NCI-H774 (cell line): ENCODE measurements at places on chromosomes 7 and 10.

DNA sequence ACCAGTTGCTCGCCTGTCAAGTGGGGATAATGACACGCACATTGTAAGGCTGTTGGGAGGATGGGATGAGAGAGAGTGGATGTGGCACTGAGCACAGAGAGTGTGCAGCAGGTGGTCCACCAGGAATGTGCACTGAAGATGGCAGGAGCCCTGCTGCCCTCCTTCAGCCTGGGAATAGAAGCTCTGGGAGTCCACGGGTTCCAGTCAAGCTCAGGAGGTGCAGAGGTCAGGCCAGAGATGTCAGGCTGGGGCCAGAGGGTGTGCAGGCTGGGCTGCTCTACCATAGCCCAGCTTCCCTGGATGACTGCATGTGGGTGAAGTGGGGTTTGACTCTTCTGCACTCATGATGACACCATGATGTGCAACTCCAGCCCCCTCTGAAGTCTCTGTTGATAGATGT lies 58.7 kb downstream of the C10orf120 start:
- DNase-seq: no peak

- DNase-seq: no peak
Observed at GRCh38 chr10:91299999-91300575, 79.6 kb downstream of the PCGF5 start.

DNA sequence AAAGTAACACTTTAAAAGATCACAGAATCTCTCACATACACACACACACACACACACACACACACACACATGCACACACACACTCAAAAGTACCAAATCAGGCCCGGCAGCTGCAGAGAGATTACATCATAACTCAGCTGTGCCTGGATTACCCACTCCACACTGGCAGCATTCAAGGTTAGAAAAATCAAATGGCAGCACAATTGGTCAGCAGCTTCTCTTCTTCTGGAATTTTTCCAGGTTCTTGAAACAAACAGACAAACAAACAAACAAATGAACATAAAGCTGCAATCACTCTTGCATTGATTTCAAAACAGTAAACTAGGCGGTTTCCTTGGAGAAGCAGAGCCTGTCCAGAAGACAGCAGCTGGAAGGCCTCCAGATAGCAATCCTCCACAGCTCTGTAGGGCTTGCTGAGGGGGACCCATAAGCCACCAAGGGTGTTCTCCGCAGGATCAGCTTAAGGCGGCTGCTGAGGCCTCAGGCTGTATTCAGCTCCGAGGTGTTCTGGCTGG lies 24.5 kb upstream of the FAM133B start:
- DNase-seq: peak; percentile 57

GRCh38 chr7:51927738-51928137 lies 611.1 kb upstream of the COBL start:
- DNase-seq: no peak
